ENCODE measurements at places on chromosomes 6 and 20.
A peak's percentile ranks its signal among the peaks of the same experiment; 100 is the strongest.

- DNase-seq: no peak
These were observed 7.0 kb upstream of the FOXF2 start for GRCh38 chr6:1382331-1382882.

DNA sequence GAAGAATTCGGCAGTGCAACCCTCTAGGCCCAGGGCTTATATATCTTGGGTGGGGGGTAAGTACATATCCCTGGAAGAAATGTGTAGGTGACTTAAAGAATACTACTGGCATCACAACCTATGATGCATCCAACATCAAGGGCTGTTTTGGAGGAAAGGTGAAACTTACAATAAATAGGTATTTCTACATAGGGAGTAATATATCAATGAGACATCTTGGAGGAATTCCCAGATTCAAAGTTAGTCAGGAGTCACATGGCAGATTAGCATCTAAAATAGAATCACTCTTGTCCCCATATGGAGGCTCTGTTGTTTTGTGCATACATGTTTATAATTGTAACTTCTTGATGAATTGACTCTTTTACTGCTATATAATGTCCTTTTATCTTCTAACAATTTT is 375.5 kb downstream of the PAX1 start:
- DNase-seq: no peak

DNA sequence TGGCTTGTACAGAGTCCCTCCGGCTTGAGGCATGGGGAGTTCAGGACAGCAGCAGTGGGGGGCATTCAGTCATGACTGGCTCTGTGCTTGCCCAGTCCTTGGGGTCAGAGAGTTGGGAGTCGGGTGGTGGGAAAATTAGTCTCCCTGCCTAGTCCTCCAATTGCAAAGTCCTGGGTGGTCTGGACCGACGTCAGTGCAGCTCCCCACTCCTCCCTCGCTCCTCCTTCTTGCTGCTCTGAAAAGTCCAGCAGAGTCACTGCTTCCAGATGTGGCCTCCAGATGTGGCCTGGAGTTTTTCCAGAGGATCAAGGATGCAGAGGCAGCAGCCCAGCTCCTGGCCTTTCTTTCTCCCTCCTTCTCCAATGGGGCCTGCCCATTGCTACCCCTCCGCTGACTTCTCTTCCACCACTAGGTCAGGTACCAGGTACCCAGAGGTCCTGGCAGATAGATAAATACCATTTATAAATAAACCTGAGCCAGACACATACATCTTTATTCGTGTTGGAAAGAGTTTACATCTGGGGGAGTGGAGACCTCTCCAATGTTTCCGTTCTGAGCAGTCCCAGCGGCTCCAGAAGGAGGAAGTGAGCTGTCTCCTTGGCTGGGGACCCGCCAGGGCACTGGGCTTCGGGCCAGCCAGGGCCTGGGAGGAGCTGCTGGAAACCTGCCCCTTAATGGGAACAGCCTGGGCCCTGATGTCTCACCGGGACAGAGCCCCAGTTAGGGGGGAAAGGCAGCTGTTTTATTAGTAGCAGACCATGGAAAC is 49.0 kb upstream of the RNF24 start:
- DNase-seq: no peak

GRCh38 chr6:20455251-20455940 is 53.7 kb downstream of the E2F3 start:
- DNase-seq: no peak

DNA sequence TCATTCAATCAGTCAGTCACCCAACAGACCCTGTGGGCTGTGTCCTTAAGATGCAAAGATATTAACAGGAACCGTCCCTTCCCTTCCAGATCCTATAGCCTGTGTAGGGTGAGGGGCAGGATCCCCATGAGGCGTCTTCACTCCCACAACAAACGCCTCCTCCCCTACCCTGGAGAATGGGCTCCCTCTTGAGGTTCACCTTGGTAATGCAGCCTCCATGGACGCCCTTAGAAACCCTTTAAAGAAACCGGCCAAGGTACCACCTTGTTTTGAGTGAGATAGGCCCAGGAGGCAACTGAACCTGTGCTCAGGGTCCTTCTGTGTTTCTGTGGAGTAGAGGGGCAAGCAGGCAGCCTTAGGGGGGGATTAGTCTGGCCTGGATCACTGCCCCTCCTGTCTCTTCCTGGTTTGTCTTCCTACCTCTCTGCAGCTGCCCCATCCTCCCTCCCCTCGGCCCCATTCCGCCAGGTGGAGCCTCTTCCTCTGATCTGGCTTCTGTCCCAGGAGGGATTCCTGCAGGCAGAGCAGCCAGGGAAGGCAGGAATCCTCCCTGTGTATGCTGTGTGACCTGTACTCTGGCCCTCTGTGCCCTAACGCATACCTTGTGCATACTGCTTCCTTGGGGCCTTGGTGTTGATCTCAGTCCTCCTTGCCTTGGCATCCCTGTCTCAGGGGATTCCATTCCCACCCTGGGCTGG is 6.6 kb upstream of the GUCA1A start:
- peak; percentile 75 for DNase-seq

Measured in stimulated activated CD4-positive, alpha-beta T cell treated with anti-CD3 and anti-CD28 coated beads, TNF-alpha, amount 100 ng/mL, for 24 hours (primary cell).